ENCODE measurements at places on chromosomes 7 and 10.

DNA sequence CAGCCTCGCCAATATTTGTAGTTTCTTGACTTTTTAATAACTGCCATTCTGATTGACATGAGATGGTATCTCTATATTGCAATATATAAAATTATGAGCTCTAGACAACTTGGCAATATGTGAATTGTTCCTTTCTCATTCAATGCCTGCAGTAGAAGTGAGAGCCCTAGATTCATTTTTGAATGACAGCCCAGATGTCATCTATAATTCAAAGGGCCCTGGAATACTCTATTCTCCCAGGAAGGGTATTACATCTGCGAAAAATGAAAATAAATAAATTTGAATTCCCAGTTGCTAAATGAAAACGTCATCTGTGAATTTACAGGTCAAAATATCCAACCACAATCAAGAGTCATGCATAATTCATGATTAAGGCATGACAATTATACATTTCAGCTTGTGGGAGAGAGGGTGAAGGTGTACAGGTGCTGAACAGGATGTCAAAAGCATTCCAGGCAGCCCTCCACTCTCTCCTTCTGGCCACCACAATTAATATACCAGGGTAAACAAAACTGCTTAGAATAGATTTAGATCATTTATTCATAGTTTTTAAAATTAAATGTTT, 1147.3 kb downstream of the XPNPEP1 start:
- DNase-seq = no peak

GRCh38 chr10:80406204-80406603, 2.1 kb upstream of the PRXL2A start:
- DNase-seq = no peak

- DNase-seq = no peak
These were observed 27.7 kb downstream of the STK32C start for GRCh38 chr10:132279873-132280645.

GRCh38 chr10:110220398-110220797, 13.0 kb downstream of the MXI1 start:
- no peak for DNase-seq

- no peak for DNase-seq
These were observed 11.4 kb upstream of the TACR2 start for GRCh38 chr10:69428165-69428564.

DNA sequence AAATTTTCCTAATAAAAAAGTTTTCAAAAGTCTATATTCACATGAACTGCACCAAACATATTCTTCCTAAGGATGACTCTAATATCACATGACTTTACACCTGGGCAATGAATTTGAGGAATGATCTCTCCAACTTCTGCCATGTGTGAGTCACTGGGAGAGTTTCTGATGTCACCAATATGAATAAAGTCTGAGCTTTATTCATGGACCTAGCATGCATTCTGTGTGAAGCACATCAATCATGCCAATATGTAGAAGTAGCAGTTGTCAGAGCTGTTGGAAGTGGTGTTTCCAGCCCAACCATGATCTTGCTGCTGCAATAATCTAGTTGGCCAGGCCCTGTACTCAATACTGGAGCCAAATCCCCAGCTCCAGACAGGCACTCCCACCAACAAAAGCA, 91.7 kb upstream of the IFRD1 start:
- DNase-seq = no peak

DNA sequence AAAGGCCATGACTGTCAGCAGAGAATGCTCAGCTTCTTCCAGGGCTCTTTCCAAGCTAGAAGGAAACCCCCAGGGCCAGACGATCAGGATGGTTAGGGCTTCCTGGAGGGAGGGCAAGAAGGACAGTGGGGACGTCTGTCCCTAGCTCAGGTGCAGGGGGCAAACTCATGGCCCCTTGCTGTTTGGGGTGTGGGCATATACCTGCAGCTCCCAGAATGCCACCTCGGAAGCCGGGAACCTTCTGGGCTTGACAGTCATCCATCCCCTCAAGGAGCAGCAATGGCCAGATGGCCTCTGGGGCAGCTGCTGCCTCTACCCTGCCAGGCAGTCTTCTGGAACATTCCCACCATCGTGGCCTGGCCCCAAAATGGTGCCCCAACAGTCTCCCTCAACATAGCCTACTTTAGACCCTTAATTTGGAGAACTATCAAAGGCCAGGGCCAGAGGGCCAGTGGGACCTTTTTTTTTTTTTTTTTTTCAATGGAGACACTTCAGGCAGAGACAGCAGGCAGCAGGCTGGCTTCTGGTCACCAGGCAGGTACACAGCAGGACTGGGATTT, 40.2 kb upstream of the ZMIZ1 start:
- no peak for DNase-seq

DNA sequence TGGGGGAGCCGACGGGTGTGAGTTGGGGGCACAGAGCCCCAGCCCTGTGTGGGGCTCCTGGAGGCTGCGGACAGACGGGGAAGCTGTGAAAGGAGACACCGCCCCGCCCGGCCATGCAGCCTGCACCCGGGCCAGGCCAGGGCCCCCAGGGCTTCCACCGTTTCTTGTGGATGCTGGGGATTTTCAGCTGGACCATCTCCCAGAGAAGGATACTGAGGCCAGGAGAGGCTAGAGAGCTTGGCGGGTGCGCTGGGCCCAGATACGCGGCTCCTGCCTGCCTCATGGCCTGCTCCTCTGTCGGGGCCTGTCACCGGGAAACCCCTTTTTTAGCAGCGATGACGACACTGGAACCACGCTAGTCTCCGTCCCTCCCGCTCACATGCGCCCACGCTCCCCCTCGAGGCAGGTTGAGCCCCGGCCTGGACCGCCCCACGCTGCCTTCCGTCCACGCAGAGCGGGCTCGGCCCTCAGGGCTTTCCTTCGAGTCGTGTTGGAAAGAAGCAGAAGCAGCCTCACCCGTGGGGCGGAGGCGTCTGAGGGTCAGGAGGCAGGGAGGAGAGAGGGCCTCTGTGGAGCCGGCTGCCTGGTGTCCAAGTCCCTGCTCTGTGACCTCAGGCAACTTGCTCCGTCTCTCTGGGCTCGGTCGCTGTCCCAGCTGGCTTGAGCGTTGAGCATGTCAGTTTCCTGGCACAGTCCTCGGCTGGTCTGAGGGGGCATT, 11.7 kb downstream of the TMEM184A start:
- DNase-seq = no peak

DNA sequence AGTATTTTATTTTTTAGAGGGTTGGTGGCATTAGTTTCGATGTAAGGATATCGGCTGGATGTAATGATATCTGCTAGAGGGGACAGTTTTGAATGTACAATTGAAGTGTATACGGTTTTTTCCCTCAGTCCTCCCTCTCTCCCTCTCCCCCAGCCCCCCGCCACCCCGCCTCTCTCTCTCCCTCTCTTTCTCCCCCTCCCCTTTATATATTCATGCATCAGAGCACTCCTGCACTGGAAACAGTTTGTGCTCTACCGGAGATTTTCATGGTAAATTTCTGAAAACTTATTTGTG, 1.6 kb downstream of the GLCCI1 start:
- no peak for DNase-seq

GRCh38 chr7:145036604-145037405, 201.0 kb upstream of the TPK1 start:
- DNase-seq = no peak

DNA sequence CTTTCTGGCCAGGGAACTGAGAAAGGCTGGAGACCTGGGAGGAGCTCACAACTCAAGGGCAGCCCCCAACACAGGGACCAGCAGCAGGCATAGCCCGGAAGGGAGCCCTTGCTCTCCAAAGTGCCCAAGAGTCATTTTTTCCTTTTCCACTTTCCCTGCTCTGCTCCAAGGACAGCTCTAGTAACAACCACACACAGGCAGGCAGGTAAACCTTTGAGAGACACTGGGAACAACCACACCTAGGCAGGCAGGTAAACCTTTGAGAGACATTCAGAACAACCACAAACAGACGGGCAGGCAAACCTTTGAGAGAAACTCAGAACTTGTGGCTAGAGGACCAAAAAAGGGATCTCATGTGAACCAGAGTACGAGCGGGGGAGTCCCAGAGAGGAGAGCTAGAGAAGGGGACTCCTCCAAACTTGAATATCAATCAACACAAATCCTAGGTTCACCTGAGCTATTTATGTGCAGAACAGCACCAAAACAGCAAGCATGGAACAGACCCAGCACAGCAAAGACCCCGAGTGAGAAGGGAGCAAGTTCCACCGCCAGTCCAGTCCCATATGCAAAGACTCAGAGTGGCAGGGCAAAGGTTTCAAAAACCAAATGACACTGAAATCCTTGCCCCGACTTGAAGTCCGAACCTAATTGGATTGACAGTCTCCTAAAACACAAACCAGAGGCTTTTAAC, 33.6 kb upstream of the GUSB start:
- no peak for DNase-seq

GRCh38 chr10:49001402-49001801, 61.8 kb upstream of the LRRC18 start:
- no peak for DNase-seq

Data from T1000 (cell line).